ENCODE measurements at places on chromosomes 4 and X.

DNA sequence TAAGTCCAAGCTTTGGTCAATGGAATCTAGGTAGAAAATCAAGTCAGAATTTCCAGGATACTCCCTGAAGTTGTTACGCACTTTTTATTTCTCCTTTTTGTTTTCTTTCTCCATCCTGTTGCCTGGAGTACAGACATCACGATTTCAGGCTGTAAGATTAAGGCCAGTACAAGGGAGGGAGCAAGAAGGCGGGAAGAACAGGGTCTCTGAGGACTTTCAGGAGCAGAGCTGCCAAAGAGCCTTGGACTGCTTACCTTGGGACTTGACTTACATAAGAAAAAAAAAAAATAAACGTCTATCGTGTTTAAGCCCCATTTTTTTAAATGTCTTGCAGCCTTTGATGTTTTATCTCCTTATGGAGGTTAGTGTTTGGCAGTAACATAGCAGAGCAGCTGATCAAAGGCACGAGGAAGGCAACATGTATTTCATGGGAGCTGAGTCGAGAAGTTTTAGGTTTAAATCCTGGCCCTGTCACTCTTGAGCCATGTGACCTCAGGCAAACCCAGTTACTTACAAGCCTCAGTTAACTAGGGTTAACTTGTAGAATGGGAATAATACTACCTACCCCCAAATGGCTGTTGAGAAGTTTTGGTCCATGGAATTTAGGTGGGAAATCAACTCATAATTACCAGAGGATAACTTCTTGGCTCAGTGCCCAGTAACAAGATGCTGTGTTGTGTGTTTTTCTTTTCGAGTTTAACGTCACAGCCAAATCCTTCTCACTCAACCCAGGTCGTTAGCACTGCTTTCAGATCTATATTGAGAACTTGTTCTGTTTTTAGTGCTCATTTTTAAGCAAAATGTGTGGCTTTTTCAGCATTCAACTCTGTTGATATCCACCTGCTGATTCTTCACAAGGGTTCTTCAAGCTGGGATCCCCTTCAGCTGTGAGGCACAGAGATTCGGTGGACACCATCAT lies 106.8 kb downstream of the CLNK start:
- DNase-seq: no peak

DNA sequence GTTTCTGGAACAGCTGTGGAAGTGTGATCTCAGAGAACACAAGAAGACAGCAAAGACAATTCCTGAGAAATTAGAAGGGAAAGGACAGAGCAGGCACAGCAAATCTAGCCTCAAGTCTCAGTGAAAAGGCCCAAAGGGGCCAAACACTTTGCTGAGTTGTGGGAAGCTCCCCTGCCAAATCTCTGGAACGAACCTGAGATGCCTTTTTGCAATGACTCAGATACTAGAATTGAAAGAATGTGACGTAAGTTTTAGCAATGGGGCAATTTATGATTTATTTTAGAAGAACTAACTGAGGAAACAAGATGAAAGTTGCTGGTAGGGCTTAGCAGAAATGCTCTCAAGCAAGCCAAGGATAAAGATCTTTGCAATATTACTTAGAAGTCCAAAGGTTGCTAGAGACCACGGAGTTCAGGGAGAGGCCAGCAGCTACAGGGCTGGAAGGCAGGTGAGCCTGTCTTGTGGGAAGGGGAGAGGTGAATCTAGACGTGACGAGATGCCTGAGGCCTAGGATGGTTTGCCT lies 92.8 kb downstream of the AMELX start:
- no peak for DNase-seq

GRCh38 chrX:109533631-109534030 lies 3.0 kb upstream of the NXT2 start:
- no peak for DNase-seq

DNA sequence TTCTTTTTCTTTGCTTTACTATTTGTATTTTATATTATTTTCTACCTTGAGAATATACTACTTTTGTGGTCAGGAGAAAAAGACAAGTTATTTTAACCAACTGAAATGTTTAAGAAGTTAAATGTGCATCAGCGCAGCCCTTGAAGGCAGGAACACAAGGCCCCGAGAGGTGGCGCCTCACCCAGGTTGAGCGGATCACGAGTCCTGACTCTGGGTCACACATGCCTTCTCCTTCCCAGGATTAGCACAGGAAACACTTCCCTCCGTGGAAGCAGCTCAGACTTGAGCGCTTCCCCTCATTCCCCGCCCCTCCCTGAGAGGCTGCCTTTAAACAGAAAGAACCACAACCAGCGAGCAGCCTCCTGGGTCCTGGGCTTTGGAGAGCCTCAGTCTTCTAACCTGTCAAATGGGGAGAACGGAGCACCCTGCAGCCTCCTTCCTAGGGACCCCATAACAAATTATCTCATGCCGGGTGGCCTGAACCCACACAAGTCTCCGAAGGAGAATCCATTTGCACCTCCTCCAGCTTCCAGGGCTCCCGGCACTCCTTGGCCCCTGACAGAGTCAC lies 217.6 kb downstream of the AFAP1 start:
- no peak for DNase-seq

DNA sequence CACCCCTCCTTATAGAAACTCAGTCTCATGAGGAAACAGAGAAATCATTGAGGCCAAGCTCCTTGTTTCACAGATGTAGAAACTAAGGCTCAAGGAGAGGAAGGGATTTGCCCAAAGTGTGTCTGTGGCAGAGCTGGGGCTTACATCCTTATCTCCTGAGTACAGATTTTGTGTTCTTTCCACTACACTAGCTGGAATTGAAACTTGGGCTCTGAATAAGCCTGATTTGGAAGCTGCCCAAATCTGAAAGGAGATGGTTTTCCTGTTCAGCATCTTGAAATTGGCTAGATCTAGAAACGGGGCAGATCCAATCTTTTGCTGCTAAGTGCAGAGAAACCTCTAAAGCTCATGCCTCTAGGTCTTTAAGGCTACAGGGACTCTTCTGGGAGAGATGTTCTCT lies 24.3 kb downstream of the AWAT2 start:
- DNase-seq: no peak

DNA sequence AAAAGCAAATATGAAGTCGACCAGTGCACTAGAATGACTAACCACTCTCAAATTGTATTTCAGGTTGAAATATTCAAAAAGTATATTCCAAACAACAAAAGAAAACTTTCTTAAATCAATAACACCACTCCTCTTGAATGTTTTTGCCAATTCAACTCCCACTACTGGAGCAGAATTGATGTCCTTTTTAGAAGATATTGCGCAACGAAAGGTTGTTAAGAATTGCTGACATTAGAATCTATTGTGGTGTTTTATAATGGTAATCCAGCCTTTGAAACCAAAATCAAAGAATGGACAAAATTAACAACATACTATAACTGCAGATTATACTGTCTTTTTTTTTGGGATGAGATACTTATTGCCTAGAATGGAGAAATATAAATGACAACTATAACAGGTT lies 331.3 kb downstream of the GRXCR1 start:
- DNase-seq: no peak

DNA sequence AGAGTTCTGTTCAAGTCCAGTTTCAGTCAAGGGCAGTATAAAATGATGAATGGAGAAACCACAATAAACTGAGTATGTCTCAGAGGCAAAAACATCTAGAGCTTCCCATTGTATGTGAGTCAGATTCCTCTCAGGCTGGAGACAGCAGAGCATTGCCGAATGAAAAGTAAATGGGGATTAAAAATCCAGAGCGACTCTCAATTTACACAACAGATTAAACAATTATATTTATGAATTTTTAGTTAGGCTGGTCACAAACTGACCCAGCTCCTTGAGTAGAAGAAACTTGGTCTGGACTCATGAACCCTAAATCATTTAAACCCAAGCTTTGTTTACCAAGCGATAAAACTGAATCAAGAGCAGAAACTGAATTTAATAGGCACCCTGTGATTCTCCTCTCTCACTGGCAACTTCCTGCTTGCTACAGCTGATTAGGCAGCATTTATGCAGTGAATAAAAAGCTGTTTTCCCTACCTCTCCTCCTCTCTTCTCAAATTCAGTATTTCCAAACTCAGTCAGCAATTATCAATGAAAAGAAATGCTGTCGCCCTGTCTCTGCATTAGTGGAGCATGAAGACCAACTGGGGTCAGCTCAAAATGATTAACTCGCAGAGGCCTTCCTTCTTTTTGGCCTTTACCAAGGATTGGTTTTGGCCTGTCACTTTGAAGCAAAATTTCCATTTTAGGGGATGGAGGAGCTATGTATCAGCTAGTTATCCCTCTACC lies 568.0 kb downstream of the PDHA2 start:
- no peak for DNase-seq

GRCh38 chr4:7210824-7211223 lies 18.5 kb downstream of the SORCS2 start:
- DNase-seq: no peak

Data from H7 (cell line).